ENCODE measurements at places on chromosomes 3 and 15.
A peak's percentile ranks its signal among the peaks of the same experiment; 100 is the strongest.

GRCh38 chr15:72562878-72563277, 88.7 kb downstream of the ARIH1 start:
- DNase-seq = no peak

DNA sequence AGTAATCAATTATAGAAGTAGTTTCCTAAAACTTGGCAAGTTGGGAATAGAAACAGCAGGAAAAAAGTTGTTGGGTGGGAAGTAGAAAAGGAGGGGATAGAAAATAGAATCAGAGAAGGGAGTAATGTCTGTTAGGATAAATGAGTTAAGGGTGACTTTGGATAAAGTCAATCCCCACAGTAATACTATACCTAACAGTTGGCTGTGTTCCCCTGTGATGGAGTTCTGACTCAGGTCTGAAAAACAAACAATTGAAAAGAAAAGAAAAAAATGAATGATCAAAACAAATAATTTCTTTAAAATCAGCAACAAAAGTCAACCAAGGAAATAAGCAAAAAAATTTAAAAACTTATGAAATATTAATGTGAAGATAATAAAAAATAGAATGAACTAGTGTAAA, 50.3 kb downstream of the EMC4 start:
- DNase-seq = no peak

DNA sequence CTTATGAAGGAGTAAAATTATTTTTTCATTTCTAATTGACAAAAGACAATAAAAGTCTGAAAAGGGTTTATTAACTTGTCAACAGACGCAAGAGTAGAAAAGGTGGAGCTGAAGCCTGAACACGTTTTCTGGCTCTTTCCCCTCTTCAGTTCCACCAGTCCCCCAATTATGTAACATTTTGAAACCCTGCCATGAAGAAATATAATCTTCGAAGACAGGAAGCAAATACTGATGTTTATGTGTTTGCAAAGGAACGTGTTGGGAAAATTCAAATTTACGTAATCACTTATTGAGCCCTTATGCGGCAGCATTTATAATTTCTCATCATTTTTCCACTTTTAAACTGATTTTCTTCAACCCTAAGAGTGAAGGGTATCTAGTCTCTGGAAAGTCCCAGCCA, 767 bp downstream of the AP3S2 start:
- no peak for DNase-seq

- no peak for DNase-seq
Measured at GRCh38 chr15:33810073-33810595, 158.2 kb upstream of the CHRM5 start.

- no peak for DNase-seq
Measured at GRCh38 chr3:129485721-129486663, 42.4 kb upstream of the RHO start.

DNA sequence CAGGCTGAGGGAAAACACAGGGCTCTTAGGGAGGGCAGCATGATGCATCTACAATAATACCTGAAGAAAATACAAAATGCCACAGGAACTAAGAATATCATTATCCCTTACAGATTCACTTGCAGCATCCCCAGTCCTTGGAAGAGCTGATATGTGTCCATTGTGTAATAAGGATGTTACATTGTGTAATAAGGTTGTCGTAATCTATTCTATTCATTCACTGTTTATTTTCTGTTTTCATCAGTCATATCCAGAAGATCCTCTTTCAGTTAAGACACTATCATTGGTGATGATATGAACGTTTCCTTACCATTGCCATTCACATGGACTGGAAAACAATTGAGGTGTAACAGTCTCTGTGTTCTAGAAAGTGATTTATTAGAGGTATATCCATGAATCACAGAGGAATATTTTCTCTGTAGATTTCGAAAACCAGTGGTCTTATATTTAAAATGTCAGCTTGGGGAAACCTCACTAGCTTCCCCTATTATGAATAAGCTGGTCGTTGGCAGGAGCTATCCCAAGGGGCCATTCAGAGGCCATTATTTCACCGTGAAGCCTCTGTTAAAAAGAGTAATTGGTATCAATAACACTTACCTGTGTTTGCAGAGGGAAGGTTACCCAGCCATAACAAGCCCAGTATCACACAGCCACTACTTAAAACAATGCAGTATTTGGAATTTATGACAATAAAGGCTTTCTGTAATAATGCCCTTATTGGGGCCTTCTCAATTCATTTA, 241.1 kb downstream of the ZNF385D start:
- no peak for DNase-seq

GRCh38 chr3:62361824-62362223, 11.5 kb downstream of the FEZF2 start:
- DNase-seq = no peak

DNA sequence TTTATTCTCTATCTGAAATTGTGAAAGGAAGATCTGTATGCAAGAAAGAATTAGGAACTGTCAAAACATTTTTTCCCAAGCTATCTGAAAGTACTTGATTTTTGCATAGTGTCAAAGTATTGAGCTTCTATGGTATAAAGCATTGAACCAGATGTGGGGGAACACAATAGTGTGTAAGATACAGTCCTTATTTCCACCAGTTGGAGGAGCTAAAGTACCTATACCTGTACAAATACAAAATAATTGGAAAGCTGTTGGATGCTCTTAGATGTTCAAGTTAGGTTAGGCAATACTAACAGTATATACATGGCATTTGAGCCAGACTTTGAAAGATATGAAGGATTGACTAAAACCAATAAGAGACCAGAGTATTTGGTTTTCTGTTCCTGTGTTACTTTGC, 148.4 kb downstream of the B3GALNT1 start:
- DNase-seq = peak; percentile 10

DNA sequence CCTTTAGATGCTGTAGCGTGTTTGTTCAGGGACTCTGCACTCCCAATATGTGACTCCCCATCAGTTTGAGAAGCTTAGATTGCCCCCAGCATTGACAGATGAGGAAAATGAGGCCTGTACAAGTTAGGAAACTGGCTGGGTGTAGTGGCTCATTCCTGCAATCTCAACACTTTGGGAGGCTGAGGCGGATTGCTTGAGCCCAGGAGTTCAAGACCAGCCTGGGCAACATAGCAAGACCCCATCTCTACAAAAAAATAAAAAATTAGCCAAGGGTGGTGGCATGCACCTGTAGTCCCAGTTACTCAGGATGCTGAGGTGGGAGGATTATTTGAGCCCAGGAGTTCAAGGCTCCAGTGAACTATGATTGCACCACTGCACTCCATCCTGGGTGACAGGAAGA, 14.0 kb upstream of the PTPN23 start:
- no peak for DNase-seq

DNA sequence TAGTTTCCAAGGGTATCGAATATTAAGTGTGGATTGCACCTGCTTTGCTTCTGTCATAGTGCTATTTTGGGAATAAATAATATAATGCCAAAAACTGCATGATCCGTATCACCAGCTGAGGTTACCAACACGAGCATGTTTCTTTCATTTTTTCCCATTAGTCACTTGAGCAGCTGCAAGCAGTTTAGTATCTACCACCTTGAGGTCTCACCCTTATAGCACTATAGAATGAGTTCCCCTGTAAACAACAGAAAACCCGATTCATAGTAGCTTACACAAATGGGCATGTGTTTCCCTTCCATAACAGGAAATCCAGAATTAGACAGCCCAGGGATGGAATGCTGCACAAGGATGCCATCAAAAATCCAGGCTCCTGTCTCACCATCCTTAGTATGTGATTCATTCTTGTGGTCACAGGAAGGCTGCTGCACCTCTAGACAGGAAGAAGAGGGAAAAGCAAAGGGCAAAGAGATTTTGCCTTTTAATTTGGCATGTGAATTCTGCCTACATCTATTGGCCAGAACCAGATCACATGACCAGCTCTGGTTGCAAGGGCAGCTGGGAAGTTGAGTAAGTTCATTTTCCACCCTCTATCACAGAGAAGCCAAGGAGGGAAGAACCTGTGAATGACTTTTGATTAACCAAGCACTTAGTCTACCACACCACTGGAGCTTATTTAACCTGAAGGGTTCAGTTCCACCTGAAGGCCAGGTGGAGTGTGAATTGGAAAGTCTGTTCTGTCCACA, 91.3 kb upstream of the SLC25A36 start:
- no peak for DNase-seq

DNA sequence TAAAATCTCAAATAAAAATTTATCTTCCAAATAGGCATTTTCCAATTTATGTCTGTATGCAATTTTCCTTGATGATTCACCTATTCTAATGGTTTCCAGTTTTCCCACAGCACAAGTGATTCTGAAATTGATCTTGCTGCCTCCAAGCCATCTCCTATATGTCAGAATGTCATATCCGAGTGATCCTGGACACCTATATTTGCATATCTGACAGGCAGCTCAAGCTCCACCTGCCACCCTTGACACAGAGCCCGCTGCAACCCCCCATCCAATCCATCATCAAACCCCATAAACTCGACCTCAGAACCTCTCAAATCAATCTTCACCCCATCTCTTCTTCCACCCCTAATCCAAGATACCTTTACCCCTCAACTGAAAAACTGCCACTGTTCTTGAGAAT, 579.5 kb downstream of the EPHB1 start:
- DNase-seq = no peak

DNA sequence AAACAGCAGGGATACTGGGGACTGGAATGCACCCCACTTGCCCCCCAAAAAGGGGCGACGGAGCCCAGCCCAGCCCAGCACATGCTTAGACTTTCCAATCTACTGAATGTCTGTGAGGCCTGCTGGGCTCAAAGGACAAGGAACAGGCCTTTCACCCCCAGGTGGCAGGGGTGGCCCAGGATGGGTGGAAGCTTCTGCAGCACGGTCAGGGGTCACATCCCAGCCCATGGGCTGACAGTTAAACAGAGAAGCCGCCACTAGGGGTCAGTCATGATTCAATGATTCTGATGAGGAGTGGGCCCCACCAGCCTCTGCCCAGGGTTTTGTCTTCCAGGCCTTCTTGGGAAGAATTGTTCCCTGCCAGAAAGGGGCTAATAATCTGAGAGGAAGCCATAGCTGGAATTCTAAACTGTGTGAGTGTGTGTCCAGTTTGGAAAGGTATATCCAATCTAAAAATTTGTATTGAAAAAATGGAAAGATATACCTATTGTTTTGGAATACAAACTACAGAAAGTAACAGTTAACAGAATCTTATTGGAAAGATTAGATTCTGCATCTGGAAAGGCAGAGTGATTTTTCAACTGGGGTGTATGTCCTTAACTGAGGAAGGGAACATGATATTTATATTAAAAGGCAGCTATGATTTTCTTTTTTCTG, 2.2 kb downstream of the CHRNB4 start:
- peak; percentile 92 for DNase-seq

DNA sequence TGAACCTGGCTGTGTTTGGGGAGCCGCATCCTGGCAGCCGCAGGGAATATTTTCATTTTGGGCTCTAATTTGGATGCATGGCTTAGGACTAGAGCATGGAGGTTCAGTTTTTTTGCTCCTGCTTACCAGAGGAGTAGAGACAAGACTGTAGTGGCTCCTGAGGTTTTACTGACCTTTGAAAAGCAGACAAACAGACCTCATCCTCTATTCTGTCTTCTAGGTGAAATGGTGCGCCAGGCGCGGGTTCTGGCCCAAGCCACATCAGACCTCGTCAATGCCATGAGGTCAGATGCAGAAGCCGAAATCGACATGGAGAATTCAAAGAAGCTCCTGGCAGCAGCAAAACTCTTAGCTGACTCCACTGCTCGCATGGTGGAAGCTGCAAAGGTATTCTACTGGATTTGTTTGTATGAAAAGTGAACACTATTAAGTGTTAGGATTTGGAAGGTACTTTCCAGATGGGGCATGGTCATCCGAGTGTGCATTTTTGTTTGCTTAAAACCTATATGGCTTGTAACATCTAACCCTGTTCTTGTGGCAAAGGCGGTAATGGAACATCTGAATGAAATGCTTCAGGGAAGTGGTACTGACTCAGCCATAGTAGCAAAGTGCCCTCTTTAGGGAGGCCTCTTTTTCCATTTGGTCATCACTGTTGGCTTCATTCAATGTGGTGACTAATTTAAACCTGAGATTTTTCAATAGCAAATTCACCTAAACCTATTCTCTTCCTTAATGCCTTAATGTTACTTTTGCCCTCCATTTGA, 330.7 kb upstream of the TPM1 start:
- DNase-seq = no peak

- DNase-seq = peak; percentile 72
Measured at GRCh38 chr3:146543461-146544001, 876 bp downstream of the PLSCR1 start.

DNA sequence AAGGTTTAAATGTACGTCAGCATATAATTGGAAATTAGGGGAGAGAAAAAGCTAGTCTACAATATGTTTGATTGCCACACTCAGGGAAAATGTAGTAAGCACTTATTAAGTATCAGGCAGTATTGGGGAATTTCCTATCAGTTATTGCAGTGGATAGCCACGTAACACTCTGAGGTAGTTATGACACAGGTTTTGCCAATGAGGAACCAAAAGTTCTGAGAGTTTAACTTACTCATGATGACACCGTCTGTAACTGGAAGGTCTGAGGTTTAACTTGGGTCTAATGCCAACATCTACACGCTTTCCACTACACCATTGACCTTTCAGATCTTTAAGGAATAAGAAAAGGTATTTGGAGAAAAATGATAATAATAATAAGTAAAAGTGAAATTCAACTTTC, 89.5 kb downstream of the ZMAT3 start:
- no peak for DNase-seq

GRCh38 chr15:60400944-60401343, 3.2 kb upstream of the ANXA2 start:
- DNase-seq = no peak

DNA sequence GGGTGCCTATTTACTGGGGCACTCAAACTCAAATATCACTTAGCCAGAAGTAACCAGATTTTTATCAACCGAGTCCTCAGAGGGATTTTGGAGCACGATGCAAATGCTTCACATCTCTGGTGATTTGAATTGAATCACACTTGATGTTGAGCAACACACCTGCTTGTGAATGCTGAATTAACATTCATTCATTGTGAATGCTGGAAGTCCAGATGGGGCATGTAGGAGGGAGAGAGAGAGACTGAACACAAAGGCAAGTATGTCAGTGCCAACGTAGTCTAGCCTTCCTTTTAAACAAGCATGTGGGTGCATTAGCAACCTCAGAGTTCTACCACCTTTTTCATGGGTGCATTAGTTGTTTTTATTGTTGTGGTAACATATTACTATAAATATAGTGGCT, 156.2 kb downstream of the ADAMTSL3 start:
- DNase-seq = no peak

- DNase-seq = no peak
Measured at GRCh38 chr3:113461488-113461887, 20.2 kb upstream of the CFAP44 start.

GRCh38 chr3:46576-46975, 150.0 kb upstream of the CHL1 start:
- no peak for DNase-seq

- no peak for DNase-seq
Measured at GRCh38 chr3:126306397-126306796, 50.8 kb downstream of the KLF15 start.

DNA sequence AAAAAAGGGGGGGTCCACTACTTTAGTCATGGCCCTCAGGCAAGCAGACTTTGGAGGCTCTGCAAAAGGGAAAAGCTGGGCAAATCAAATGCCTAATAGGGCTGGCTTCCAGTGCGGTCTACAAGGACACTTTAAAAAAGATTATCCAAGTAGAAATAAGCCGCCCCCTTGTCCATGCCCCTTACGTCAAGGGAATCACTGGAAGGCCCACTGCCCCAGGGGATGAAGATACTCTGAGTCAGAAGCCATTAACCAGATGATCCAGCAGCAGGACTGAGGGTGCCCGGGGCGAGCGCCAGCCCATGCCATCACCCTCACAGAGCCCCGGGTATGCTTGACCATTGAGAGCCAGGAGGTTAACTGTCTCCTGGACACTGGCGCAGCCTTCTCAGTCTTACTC, 15.3 kb downstream of the ZMAT3 start:
- no peak for DNase-seq

GRCh38 chr3:25155652-25156471, 272.2 kb upstream of the RARB start:
- no peak for DNase-seq
